ENCODE measurements at places on chromosomes 7 and 10.

DNA sequence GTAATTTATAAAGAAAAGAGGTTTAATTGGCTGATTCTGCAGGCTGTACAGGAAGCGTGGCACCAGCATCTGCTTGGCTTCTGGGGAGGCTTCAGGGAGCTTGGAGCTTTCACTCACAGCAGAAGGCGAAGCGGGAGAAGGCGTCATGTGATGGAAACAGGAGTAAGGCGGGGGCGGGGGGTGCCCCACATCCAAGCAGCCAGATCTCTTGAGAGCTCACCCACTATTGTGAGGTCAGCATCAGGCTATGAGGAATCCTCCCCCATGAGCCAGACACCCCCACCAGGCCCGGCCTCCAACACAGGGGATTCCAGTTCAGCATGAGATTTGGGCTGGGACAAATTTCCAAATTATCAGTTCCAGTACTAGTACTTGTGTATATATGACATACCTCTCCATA lies 46.2 kb downstream of the WDR37 start:
- no peak for DNase-seq

- no peak for DNase-seq
These were observed 13.0 kb upstream of the KCNK18 start for GRCh38 chr10:117184296-117184695.

DNA sequence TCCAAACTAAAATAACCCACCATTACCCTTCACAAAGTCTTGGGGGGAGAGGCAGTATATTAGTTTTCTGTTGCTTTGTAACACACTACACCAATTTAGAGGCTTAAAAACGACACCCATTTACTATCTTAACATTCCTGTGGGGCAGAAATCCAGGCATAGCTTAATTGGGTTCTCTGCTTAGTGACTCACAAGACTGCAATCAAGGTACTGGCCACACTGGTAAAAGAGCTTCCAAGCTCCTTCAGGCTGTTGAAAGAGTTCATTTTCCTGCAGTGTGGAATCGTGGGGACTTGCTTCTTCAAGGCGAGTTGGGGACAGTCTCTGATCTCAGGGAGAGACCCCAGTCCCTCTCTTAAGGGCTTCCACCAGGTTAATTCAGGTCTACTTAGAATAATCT lies 139.1 kb downstream of the XPNPEP1 start:
- DNase-seq = no peak

DNA sequence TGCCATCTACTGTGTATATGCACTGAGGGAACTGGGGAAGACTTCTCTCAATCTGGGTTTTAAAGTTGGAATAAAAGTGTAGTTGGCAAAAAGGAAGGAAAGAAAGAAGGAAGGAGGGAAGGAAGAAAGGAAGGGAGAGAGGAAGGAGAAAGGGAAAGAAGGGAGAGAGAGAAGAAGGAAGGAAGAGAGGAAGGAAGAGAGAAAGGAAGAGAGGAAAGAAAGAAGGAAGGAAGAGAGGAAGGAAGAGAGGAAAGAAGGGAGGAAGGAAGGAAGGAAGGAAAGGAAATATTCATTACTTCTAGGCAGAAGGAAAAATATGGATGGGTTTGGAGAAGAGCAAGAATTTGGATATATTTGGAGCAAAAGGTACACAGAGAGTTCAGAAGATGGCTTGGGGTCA lies 343.6 kb upstream of the AUTS2 start:
- DNase-seq = no peak

- DNase-seq = no peak
These were observed 96.6 kb downstream of the PTPRE start for GRCh38 chr10:128003521-128003920.

GRCh38 chr7:387132-388022 lies 97.4 kb downstream of the FOXL3 start:
- DNase-seq = no peak

GRCh38 chr7:30974605-30975255 lies 11.0 kb downstream of the GHRHR start:
- DNase-seq = no peak

- DNase-seq = no peak
These were observed 5.5 kb upstream of the OPN1SW start for GRCh38 chr7:128781126-128781525.

DNA sequence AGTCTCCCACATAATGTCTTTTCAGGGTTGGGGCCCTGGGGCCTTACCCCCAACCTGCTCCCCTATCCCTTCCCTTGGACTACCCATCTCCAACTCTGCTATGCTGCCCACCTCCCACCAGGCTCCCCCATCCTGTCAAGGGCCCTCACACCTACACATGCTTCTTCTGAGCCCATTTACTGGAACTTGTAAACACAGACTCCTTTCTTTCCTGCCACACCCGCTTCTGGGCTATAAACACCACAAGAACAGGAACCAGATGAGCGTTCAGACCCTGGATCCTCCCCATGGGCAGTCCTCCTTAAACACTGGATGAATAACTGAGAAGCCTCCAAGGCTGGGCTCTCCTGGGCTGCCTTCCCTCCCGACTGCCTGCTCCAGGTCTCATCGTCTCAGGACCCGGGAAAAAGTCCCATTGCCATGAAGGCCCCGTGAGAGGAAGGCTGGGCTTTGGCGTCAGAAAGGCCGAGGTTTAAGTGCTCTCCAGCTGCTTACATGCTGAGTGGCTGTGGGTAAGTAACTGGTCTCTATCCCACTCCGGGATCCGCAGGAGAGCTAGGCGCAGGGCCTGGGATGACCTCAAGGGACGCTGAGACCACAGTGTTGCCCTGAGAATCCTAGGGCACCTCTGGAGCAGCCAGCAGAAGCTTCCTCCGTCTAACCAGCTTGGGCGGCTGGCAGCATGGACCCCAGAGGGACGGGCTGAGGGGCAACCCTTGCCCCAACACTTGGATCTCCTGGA lies 15.6 kb upstream of the CRHR2 start:
- peak; percentile 11 for DNase-seq

DNA sequence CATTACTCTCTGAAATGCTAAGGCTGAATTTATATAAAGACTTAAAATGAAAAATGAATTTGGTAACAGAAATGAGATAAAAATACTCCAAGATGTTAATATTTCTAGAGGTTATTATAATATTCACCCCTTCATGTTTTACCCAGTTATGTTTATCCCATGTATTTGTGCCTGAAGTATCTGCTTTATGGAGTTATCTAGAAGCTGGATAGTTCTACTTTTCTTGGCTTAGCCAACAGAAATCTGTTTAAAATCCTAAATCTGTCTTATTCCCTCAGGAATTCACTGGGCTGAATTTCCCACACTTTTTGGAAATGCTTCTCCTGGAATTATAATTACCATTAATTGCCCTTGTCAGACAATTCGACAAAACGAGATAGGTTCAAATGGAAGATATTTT lies 201.6 kb downstream of the THSD7A start:
- no peak for DNase-seq

DNA sequence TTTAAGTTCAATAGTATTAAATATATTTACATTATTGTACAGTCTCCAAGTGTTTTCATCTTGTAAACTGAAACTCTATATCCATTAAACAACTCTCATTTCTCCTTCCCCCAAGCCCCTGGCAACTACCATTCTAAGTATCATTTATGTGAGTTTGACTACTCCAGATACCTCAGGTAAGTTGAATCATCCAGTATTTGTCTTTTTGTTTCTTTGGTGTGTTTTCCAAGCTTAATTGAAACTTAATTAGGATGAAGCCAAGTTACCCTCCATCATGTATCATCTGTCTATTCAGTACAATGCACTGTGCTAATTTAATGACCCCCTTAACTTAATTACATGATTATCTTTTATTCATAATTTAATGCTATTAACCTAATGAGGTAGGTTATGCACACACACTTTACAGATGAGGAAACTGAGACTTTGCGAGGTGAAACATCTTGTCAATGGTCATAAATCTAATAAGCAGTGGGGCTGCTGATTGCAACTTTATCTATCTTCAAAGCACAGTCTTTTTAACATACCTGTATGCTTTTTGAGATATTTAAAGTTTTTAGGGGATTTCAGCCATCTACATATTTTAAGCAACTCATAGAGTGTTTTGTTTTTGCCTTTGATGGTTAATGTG lies 663 bp downstream of the MACC1 start:
- DNase-seq = no peak

GRCh38 chr7:92740700-92741126 lies 95.7 kb downstream of the CDK6 start:
- DNase-seq = no peak

DNA sequence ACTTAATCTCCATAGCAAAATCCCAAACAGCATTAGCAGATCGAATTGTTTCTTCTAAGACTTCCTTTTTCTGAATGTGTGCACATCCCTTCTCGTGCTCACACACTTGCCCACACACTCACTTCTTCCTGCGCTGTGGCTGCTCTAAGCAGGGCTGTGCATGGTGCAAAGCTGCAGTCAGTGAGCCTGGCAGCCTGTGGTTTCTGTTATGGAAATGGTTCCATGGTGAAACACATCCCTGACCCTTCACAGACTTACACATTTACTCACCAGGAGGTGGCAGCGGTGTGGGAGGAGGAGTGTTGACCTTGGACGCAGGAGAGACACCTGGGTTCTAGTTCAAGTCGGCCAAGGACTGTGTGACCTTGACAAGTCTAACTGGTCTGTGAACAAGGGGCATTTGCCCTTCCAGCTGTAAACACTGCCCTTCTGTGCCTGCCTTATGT lies 24.9 kb downstream of the MTURN start:
- DNase-seq = peak; percentile 100

DNA sequence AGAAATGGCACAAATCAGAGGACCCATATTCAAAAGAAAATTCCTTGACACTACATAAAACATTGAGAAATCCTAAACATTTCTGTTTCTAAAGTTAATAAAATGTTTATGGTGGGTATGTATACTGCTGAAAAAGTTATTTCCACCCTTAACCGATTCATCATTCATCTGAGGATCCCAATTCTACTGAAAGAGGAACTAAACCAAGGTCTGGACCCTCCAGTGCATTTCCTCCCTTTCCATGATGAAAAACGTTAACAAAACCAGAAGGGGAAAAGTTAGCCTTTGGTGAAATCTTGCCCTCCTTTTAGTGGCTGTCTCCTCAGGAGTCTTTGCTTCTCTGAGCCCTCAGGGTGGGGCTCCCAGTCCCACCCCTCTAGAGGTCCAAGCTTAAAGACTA lies 144.5 kb upstream of the ASAH2 start:
- peak; percentile 54 for DNase-seq

GRCh38 chr7:81902536-81902935 lies 132.7 kb upstream of the HGF start:
- DNase-seq = no peak

DNA sequence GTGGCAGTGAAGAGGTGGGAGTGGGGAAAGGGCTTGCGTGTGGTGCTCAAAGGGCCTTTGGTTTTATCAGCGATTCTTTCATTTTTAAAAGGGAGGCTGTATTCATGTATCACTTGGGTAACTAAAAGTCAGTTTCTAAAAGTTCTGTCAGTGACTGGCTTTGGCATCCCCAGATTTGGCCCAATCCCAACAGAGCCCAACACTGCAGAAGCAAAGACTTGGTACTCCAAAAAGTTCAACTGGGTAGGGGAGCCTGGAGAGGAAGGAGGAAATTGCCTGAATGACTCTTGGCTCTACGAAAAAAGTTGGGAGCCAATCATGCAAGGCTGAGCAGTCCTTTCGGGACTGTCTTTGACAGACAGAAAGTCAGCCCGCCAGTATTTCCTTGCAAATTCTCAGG lies 54.5 kb upstream of the COL13A1 start:
- no peak for DNase-seq
